ENCODE measurements at places on chromosomes 6 and 20. TPM values are rescaled to one million over a fixed set of nuclear protein-coding genes. Genes with fewer than 3 reads are reported as not detected.

Gene MAS1
- total RNA-seq: not detected

Gene LST1
- 0.17 TPM for total RNA-seq

Gene PTPRT
- not detected for total RNA-seq

Gene RSPO4
- 0.03 TPM for total RNA-seq

Gene OR2J3
- total RNA-seq: not detected

Gene CDS2
- total RNA-seq: 63.1 TPM

Gene CST4
- not detected for total RNA-seq

Gene TCF19
- total RNA-seq: 15.0 TPM

Gene AHCY
- 329 TPM for total RNA-seq

Gene DOK5
- total RNA-seq: not detected

Gene AGER
- total RNA-seq: 1.7 TPM

Gene ARHGAP40
- not detected for total RNA-seq

Gene OR12D3
- not detected for total RNA-seq

Gene GRIK2
- total RNA-seq: 0.46 TPM

Gene EPB41L2
- 32.9 TPM for total RNA-seq

Gene CST2
- 1.1 TPM for total RNA-seq

Gene MUC21
- 0.03 TPM for total RNA-seq

Gene SAMD10
- 0.05 TPM for total RNA-seq

Gene CALHM4
- not detected for total RNA-seq
